H4 (cell line): ENCODE measurements at places on chromosomes 3 and 15. TPM values are rescaled to one million over a fixed set of nuclear protein-coding genes. Genes with fewer than 3 reads are reported as not detected.

- DNase-seq: no peak
These were observed 88.6 kb upstream of the HERC1 start for GRCh38 chr15:63922261-63922904.

GRCh38 chr15:89416339-89417183 lies 79.8 kb downstream of the RHCG start:
- peak; percentile 62 for DNase-seq

- DNase-seq: peak; percentile 17
These were observed 40.9 kb upstream of the RNU6-1 start for GRCh38 chr15:67880651-67881182.

- DNase-seq: no peak
These were observed 1.6 kb upstream of the ABHD5 start for GRCh38 chr3:43689166-43689565.

GRCh38 chr3:33363113-33363800 lies 76.9 kb downstream of the UBP1 start:
- no peak for DNase-seq

The DNAH12 gene
- 0.06 TPM in 1 of 2 replicates, not detected in the other for total RNA-seq

DNA sequence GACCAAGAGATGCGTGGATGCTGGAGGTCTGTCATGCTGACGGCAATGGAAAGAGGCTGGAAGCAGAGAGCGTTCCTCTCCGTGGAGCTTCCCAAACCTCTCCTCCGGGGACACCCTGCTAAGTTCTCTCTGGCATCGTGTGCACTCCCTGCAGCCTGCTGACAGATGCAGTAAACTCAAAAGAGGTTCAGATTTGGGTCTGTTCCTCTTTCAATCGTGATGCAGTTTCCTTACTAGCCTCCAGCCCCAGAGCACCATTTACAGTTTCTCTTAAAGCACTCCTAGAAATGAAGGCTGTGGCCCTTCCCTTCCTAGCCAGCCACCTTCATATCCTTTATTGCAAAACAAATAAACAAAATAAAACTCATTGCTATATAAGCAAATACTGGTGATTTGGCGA lies 47.3 kb upstream of the LRRC58 start:
- DNase-seq: no peak

The C3orf22 gene
- not detected in 2 replicates for total RNA-seq

GRCh38 chr15:56208185-56208584 lies 35.5 kb downstream of the RFX7 start:
- DNase-seq: no peak

GRCh38 chr3:65268426-65268825 lies 580.6 kb upstream of the ADAMTS9 start:
- DNase-seq: no peak

DNA sequence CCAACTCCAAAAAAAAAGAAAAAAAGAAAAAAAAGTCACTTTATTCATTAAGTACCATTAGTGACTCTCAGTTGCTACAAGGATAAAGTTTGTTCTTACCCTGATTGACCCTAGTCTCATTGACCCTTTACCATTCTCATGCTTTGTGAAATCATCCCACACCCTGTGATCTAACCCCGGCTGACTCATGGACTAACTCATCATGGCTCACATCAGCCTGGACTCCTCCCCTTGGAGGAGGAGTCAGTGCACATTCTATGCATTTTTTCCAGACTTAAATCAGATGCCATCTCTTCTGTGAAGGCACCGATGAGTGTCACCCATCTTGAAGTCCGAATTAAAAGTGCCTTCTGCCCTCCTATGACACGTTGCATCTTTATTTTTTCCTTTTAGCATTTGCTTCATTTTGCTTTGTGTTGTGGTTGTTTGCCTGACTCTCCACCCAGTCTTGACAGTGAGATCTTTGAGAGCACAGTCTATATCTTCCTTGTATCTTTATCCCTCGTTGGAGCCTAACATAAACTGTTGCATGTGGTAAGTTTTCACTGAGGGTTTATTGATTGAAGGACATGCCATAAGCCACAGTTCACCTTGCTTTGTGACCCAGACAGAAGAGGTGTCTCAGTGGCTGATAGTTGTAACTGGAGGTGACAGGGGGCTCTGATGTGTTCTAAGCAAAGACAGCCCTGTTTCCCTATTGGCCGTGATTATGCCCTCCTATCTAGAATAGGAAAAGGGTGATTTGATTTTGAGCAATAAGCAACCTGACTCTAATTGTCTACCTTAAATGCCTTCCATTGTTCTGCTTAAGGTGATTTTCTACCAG lies 72.1 kb downstream of the IL1RAP start:
- DNase-seq: peak; percentile 92

The CAMK2N2 gene
- 0.47 and 1.6 TPM in 2 replicates for total RNA-seq

GRCh38 chr3:183592821-183593220 lies 37.3 kb upstream of the KLHL6 start:
- DNase-seq: no peak

- DNase-seq: no peak
These were observed 897.9 kb downstream of the EPHA3 start for GRCh38 chr3:90005281-90005847.

- DNase-seq: no peak
These were observed 309.8 kb downstream of the GBE1 start for GRCh38 chr3:81451611-81452010.

DNA sequence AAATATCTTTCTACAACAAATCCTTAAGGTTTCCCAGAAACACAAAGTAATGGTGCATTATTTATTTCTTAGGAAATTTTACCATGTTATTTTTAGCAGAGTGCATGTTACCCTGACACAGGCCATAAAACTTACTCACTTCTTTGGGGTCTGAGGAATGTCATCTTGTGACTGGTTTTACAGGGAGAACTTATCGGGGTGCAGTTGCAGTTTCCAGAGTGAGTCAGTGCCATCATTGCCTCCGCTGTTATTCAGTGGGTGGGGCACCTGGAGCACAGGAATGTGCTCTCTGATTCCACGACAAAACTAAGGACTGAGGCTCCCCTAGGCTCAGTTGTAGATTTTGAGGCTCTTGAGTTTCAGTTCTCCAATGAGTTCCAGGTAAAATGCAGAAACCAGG lies 11.1 kb upstream of the GREM1 start:
- no peak for DNase-seq

GRCh38 chr3:145144361-145144760 lies 1016.6 kb downstream of the PLOD2 start:
- DNase-seq: no peak

GRCh38 chr15:43981576-43981975 lies 154.8 kb downstream of the WDR76 start:
- no peak for DNase-seq

GRCh38 chr3:15638193-15638890 lies 36.8 kb downstream of the BTD start:
- no peak for DNase-seq

GRCh38 chr3:131277836-131278497 lies 103.6 kb upstream of the NUDT16 start:
- no peak for DNase-seq

GRCh38 chr15:91988655-91989054 lies 135.1 kb downstream of the SLCO3A1 start:
- no peak for DNase-seq

- no peak for DNase-seq
These were observed 92.1 kb upstream of the FXR1 start for GRCh38 chr3:180820400-180820799.

GRCh38 chr3:52769786-52770455 lies 819 bp downstream of the NEK4 start:
- DNase-seq: no peak

GRCh38 chr15:91318931-91319330 lies 218.9 kb downstream of the SV2B start:
- no peak for DNase-seq

GRCh38 chr3:99965681-99966408 lies 148.2 kb downstream of the CMSS1 start:
- DNase-seq: no peak

DNA sequence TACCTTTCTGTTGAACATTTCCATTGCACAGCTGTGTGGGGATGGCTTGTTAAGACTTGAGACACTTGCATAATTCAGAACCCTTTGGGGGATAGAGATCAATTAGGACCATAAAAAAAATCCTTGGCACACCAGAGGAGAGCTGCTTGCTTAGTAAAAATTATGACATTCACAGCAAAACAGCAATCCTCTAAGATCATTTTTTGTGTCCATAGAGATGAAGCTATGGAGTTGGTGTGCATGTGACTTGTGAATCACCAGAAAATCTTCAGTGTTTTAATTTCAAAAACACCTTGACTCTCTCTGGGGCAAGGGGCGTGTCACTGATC lies 7.7 kb downstream of the COL8A1 start:
- no peak for DNase-seq

DNA sequence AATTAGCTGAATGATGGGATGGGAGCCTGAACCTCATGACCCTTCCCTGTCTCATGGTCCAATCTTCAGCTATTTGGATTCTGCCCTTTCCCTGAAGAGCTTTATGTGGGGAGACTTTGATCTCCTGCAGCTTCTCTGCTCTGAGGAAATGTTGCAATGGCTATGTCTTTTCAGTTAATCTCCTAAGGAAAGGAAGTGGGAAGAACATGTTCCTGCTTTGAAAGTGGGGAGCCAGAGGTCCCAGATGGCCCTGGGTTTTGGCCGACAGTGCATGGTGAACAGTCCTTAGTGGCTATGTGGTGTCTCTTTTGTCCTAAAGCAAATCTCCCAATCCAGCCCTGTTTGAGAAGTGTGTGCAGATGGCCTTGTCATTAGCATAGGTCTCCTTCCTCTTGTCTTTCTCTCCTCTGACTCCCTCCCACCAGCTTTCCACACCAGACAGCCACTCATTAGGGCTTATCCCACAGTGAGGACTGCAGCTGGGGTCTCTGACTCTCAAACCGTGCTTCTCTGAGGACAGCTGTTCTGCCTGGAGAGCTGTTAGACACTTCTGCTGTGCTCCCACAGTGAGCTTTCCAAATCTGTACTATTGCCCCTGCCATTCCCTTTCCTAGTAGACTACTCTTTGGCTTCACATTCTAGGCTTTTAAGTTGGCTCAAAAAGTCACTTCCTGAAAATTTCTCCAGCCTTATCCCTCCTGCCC lies 365.8 kb upstream of the UMPS start:
- no peak for DNase-seq

- DNase-seq: no peak
These were observed 99.2 kb upstream of the TRPM1 start for GRCh38 chr15:31200735-31201151.

The PLA2G4B gene
- total RNA-seq: 0.62 TPM in 1 of 2 replicates, not detected in the other

- no peak for DNase-seq
These were observed 65.3 kb downstream of the IGF1R start for GRCh38 chr15:98713585-98714001.

The MST1R gene
- total RNA-seq: 0.21 TPM in 1 of 2 replicates, not detected in the other

The CCDC39 gene
- not detected in 2 replicates for total RNA-seq

DNA sequence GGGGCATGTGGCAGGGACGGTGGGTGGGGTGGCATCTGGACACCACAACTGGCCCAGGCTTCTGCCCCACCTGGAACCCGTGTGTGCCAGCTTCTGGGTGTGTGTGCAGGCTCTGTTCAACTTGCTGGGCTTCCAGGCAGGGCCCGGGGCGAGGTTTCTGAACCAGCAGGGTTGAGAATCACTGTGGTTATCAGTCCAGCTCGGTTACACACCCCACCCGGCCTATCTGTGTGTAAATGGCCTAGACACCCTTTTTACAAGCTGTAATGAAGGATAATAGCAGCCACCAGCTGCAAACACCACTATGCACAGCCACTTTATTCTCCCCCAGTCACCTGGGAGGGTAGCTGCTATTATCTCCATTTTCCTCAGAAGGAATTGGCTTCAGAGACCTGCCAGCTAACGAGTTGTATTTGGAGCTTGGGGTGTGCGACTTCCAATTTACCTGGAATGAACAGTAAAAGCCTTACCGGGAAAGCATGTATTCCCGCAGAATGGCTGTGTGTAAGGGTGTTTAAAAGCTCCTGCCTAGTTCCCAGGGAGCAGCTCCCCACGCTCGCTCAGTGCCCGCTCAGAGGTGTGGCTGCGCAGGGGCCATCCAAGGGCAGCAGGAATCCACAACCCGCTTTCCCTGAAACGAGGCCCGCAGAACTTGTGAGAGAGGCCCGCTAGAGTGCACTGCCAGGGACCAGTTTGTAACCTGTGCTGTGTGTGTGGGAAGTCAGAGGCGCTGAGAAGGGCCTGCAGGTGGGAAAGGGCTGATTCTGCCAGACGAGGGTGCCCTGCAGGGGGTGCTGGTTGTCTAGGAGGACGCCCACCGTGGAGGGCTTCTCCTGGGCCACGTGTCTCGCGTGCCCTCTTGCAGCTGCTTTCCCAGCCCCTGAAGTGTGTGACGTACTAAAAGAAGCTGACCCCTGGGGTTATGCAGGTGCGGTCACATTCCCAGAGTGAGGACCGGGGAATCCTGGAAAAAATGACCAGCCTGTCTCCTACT lies 83.5 kb downstream of the C3orf70 start:
- no peak for DNase-seq

- peak; percentile 85 for DNase-seq
These were observed 156.2 kb downstream of the FGF12 start for GRCh38 chr3:192570821-192571791.

- DNase-seq: no peak
These were observed 150.7 kb downstream of the FNDC3B start for GRCh38 chr3:172189987-172190603.

- no peak for DNase-seq
These were observed 35.8 kb downstream of the QTRT2 start for GRCh38 chr3:114092151-114093015.
